ENCODE measurements at places on chromosomes 7 and 10.

DNA sequence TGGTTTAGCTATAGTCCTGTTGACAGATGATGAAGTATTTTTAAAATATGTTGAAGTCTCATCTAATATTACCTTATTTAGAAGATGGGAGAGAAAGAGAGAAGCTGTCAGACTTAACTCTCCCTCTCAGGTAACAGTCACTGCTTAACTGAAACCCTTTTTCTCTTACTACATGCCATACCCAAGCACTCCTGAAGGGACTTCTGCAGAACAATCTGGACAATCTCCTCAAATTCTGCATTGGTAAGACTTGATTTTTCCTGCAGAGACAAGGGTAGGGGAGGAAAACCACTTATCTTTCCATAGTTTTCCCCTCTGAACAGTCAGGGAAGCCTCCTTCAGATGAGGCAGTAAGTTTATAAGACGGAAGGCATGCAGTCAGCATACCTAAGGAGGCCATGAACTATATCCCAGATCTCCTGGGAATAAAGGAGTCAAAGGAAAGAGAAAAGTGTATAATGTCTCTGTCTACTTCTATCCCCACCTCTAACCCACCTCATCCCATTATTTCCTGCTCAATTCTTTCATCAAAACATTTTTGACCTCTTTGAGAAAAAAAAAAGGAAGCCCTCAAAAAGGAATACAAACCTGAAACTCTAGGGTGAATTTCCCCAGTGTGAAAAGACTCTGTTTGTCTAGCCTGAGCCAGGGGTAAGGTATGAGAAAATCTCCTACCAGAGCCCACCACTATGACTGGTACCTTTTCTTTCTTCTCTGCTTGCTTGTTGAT lies 9.4 kb downstream of the ZCWPW1 start:
- no peak for DNase-seq

DNA sequence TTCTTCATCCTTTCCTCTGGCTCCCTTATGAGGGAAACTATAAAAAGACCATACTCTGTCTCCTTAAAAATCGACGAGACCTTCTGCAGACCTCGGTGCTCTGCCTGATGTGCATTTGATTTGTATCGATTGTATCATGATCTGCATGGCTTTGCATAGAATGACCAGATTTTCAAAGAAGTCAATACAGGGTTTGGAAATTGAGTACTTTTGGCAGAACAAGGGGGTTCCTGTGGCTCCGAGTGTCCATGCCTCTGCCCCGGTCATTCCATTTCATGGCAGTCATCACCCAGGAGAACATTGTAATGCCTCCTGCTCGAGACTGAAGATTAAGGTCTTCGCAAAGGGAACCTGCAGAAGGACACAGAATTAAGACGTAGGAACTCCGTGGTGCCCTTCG lies 685 bp downstream of the CASP2 start:
- no peak for DNase-seq

- no peak for DNase-seq
Measured at GRCh38 chr10:71285180-71285545, 33.9 kb upstream of the SLC29A3 start.

GRCh38 chr7:28095231-28095630 lies 85.4 kb downstream of the JAZF1 start:
- no peak for DNase-seq

DNA sequence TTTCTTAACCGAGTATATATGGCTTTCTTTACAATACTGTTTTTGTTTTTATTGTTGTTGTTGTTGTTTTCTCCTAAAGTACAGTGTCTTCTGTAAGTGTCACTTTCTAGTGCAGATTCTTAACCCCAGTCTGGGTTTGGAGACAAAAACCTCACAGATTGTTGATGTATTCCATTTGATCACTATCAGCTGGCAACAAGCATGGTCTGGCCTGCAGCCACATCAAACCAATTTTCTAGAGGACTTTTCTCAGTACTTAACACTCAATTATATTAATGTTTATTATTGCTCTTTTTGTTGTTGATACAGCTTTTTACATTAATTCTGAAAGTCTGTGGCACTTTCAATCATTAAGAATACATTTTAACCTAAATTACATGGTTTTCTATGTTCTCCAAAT lies 17.1 kb downstream of the LRRN3 start:
- no peak for DNase-seq

GRCh38 chr10:94042001-94042833 lies 48.5 kb downstream of the PLCE1 start:
- no peak for DNase-seq

GRCh38 chr10:6513476-6513875 lies 66.6 kb downstream of the PRKCQ start:
- DNase-seq, result peak; percentile 26

- DNase-seq, result no peak
Measured at GRCh38 chr7:3336042-3336665, 35.1 kb downstream of the SDK1 start.

GRCh38 chr10:123355748-123356481 lies 201.7 kb downstream of the BUB3 start:
- DNase-seq, result no peak

Data from activated T-cell treated with anti-CD3 and anti-CD28 coated beads, Interleukin-2, amount 50 U/mL, for 4 hours (primary cell).